ENCODE measurements at places on chromosomes 16 and 17.

- no peak for DNase-seq
Measured at GRCh38 chr17:78366109-78366848, 6.4 kb upstream of the SOCS3 start.

- no peak for DNase-seq
Measured at GRCh38 chr16:66475232-66475631, 48.1 kb downstream of the BEAN1 start.

DNA sequence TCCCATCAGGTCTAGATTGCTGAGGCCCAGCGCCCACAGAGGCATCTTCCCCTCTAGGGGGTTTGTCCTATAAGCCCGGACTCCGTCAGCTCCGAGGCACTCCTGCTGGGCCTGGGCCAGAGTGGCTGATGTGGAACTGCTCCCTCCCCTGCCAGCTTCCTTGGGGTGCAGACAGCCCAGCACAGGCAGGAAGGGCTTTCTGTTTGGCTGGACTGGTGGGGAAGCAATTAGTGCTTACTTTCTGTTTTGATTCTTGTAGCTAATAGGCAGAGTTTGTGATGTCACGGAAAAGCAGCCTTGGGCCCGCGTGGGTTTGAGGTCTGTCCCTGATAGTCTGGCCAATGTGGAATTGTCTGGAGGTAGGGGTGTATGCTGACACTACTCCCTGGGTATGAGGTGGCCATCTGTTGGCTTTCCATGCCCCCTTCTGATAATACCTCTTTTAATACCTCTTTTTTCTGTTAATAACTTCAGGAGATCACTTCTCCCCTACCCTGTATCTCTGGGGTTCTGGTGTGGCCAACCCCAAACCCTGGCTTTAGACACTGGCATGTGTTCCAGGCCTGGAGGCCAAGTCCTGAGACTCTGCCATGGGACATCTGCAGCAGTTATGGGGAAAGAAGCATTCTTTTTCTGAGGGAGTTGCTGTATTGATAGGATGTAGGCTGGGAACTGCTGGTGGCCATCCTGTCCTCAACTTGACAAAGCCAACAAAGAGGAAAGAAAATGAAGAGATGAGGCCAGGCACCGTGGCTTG is 190.9 kb downstream of the RAB11FIP4 start:
- DNase-seq: no peak

GRCh38 chr16:7919782-7920181 is 587.1 kb downstream of the RBFOX1 start:
- no peak for DNase-seq

DNA sequence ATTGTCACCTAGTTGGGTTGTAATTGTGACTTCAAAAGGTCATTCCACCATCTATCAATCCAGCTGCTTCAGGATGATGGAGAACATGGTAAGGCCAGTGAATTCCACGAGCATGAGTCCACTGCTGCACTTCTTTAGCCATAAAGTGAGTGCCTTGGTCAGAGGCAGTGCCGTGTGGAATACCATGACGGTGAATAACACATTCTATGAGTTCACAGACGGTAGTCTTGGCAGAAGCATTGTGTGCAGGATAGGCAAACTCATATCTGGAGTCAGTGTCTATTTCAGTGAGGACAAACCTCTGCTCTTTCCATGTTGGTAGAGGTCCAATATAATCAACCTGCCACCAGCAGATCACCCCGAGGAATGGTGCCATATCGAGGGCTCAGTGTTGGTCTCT is 650.9 kb downstream of the KCNJ2 start:
- no peak for DNase-seq

DNA sequence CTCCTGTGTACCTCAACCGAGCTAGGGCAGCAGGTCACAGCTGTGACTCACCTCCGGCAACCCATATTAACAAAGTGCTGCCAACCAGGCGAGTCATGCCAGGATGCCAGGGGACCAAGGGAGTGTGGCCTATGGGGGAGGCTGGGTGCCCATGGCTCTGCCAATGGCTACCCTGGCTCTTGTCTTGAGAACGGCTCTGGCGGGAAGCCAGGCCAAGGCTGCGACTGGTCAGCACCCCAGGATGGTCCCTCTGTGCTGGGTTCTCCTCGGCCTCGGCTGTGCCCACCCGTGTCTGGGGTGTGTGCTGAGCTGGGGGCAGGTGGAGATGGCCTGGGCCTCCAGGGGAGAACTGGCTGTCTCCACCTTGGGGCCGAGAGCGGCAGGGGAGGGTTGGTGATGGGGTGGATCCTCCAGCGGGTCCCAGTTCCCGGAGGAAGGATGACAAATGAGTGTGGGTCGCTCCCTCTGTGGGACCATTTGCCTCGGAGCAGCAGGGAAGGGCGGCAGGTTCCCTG is 75.8 kb downstream of the MRC2 start:
- DNase-seq: peak; percentile 34

DNA sequence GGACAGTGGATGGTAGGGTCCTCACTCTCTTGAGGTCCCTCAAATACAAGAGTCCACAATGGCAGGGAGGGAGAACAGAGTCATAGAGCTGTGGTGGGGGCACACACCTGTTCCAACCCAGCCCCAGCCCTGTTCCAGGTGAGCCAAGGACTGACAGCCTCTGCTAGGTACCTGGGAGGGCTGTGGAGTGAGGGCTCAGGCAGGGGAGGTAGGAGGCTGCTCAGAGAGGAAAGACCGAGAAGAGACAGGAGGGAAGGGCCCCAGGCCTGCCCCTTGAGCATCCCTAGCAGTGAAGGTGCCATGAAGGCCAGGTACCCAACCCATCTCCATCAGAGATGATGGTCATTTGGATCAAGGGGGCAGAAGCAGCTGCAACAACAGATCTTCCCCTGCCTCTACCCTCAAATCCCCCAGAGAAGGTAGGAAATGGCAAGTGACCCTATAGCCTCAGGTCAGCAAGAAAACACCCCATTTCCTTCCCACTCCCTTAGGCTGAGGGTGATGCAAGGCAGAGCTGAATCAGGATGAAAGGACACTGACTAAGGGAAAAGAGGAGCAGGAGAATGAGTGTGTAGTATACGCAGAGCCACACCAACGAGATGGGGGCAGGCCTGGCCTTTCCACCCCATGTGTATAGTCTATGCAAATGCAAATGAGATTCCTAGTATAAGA is 28.6 kb downstream of the CD300LG start:
- DNase-seq: peak; percentile 8

- DNase-seq: peak; percentile 34
Measured at GRCh38 chr17:1374431-1375177, 25.4 kb downstream of the YWHAE start.

DNA sequence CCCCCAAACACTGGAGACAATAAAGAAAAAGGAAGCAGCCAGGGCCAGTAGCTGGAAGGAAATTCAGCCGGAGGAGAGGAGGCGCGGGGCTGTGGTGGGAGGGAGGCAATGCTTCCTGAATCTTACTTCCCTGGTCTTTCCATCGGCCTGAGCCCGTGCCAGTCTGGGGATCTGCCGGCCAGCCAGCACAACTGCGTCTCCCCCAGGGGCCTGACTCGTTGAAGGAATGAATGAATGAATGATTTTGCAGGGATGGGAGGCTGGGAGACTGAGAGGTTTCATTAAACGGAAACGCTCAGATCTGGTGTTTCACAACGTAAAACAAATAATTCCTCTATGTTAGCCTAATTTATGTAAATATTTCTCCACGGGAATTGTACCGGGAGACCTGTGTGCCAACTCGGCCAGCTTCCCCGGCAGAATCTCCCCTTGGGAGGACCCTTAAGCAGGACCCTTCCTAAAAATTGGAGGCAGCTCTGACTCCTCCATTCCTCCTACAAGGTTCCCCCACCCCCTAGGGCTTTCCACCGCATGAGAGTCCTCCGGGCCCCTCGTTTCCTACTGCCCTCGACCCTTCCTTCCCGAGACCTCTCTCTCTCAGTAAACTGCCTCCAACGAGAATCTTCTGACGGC is 1.3 kb upstream of the BAIAP2 start:
- DNase-seq: no peak

DNA sequence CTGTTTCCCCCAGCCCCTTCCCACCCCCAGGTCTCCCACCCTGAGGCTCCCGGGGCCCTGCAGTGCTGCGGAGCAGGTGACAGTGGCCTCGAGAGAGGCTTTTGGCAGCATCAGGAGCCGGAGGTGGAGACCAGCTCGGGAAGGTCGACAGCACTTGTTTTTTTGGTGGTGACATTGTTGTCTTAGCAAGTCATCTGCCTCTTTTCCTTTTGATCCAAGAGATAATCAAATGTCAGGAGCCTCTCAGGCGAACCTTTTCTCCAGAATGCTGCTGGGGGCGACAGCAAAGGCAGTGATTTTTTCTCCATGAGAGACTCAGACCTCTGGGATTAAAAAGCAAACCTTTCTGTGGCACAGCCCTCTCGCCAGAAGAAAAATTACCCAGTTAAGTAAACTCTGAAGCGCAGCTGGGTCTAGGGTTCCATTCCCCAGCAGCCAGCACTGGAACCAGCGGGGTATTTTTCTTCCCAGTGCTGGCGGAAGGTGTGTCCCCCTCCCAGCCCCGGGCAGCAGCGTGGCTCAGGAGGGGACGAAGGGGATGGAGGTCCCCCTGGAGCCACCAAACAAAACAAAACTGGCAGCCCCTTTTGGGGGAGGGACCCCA is 37.2 kb downstream of the GRIN2C start:
- no peak for DNase-seq

DNA sequence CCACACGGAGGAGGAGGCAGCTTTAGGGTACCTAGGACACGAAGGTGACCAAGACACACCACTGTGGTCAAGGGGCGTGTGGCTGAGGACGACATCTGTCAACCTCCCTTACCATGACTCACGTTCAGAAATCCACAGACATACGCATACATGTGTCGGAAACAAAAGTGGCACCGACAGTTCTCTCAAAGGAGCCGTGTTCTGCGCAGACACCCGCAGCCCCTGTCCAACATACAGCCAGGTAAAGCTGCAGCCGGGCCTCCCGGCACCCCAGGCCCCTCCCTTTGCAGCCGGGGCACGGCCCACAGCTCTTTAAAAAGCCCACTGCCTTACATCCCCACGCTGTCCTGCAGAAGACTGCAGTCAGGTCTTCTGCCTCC is 40.5 kb upstream of the KLHDC4 start:
- DNase-seq: peak; percentile 57

- no peak for DNase-seq
Measured at GRCh38 chr17:78144147-78144719, 2.0 kb upstream of the C17orf99 start.

GRCh38 chr16:61858988-61859387 is 177.2 kb downstream of the CDH8 start:
- DNase-seq: no peak

DNA sequence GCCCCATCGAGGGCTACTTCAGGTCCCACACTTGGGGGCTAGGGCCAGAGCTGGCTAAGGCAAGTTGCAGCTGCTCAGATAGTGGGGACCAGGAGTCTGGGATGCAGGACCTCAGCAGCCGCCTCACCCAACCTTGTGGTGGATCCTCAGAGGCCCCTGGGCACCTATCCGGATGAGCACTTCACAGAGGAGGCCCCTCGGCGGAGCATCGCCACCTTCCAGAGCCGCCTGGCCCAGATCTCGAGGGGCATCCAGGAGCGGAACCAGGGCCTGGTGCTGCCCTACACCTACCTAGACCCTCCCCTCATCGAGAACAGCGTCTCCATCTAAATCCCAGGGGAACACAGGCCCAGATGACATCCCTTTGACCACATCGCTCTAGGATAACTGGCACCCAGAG is 9.4 kb downstream of the ALOX15B start:
- no peak for DNase-seq

DNA sequence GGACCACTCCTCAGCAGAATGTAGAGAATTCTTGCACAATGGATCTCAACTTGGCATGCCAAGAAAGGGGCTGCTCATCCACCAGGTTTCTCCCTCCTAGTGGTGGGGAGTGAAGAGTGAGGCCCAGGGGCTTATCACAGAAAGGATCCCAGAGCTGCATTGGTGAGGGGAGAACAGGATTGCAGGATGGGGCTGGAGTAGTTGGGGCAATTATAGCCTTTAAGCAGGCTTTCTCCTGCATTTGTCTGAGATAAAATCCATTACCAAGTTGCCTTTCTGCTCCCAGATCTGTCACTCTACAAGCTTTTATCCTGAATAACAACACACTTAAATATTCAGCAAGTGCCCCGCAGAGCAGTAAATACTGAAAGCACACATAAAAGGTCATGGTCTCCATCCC is 130.8 kb upstream of the CES5A start:
- no peak for DNase-seq

DNA sequence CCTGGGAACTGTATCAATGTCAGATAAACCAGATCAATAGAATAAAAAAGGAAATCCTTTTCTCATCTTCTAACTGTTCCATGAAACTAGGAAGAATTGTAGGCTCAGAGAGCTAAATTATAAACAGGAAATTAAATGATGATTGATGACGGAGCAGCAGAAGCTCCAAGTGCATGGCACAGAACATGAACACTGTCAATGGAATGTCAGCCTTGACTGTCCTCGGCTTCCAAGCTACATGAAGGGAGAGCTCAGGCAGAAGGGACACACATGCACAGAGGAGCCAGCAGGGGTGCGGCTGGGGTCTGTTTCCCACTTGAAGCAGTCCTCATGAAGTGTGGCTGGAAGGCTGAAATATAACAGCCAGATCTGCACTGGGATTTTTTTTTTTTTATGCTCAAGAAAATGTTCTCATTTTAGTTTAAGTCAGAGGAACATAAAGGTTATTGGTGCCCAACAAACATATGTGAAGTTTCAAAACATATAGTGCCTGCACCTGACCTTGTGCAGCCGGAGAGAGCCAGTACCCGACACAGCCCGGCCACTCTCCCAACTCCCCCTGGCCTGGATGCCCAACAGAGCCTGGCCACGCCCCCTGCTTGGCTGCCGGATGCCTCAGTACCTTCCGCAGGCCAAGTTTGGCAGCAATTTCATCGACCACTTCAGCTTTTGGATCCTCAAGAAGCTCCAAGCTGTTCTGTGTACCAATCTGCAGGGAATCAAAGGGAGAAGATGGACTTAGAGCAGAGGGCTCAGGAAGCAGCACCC is 37.0 kb downstream of the NPLOC4 start:
- no peak for DNase-seq

DNA sequence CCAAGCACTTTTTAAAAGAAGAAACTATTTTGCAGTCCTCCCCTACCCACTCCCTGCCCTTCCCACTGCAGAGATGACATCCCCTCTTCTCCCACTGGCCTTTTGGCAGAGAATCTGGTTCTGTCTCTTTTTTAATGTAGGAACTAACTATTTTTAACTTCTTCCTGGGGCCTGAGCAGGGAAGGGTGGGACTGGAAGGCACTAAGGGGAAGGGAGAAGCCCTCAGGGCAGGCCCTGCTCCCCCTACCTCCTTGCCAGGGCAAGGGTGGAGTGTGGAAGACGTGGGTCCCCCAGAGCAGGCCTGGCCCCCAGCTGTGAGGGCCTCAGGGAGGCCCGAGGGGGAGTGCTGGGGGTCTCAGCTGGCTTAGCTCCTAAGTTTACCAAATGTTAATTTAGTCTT is 19.5 kb downstream of the UNC13D start:
- DNase-seq: no peak

DNA sequence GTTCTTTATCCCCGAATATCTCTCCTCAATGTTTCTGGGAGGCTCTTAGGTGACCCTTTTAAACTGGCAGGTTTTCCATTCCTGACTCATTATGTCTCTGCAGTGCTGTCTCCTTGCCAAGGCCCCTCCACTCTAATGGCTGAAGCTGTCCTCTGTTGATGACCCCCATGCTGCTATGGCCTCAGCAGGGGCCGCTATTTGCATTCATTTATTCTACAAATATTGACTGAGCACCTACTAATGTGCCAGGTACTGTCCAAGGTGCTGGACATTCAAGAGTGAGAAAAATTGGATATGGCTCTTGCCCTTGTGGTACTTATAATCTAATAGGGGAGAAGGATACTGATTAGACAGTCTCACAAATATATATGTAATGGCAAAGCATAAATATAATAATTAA is 55.4 kb downstream of the GP2 start:
- no peak for DNase-seq

All from activated CD4-positive, alpha-beta T cell treated with anti-CD3 and anti-CD28 coated beads, Interleukin-10, Interleukin-2, amounts not matched to agents 100 ng/mL and 50 ng/mL, durations not matched to agents 16 hours and 8 hours (primary cell).